Fibroblast of skin of back (primary cell): ENCODE measurements at places on chromosomes 13 and 19.

- DNase-seq: no peak
Observed at GRCh38 chr13:102236341-102236740, 165.5 kb downstream of the FGF14 start.

GRCh38 chr19:39154629-39155100 is 29.1 kb downstream of the PAK4 start:
- DNase-seq: no peak

DNA sequence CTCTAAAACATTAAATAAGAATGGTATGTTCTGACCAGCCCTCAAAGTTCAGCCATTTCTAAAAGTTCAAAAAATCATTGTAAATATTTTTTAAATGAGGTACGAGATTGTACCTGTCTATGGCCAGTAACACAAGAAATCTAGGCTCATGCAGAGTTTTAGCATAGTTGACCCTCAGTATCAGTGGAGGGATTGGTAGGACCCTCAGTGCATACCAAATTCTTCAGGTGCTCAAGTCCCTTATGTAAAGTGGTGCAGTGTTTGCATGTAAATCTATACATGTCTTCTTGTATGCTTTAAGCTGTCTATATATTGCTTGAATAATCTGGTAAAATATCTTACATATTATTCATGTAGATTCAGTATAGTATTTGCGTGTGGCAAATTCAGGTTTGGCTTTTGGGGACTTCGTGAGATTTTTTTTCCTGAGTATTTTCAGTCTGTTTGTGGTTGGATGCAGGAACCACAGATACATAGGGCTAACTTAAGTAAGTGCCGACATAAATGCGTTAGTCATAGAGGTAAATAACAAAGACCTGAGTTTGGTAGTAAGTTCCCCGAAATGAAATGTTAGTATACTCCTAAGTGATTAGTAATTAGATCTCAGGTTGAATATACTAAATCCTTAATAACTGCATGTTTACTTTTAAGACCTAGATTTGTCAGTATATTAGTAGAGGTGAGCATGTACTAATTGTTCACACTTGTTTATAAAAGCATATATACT is 7.8 kb downstream of the MIR17HG start:
- DNase-seq: no peak

DNA sequence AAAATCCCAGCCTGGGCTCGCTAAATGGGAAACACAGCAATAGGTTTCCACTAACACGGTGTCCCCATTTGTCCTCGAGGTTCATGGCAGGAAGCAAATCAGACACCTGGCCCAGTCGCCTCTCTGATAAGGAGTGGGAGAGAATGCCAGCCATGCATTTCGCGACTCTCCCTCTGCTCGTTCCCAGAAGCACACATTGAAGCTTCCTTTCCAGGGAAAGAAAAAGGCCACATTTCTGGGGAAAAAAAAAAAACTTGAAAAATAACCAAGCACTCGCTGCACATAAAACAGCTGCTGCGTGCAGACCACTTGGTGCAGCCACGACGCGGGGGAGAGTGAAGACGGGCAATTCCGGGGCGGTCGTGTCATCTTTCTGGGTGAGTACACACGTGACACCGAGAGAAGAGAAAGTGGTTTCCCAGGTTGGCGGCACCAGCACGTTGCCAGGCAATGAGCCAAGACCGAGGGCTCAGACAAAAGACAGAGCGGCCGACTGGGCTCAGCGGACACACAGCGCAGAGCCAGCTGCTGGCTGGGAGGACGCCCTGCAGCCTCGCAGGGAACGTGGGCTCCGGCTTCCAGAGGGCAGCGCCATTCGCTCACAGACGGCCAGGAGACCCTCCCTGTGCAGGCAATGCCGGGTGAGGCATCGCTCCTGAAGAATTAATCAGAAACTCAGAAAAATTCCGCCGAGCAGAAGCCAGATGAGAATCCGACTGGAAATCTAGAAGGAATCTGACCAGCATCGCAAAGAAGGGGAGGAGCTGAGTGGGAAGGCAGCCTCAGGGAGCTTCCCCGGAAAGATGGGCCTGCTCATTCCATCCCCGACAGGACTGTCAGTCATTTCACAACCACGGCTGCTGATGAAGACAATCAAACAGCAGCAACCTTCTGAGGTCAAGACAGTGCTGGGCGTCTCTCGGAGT is 83.2 kb upstream of the IRS2 start:
- DNase-seq: peak; percentile 56

DNA sequence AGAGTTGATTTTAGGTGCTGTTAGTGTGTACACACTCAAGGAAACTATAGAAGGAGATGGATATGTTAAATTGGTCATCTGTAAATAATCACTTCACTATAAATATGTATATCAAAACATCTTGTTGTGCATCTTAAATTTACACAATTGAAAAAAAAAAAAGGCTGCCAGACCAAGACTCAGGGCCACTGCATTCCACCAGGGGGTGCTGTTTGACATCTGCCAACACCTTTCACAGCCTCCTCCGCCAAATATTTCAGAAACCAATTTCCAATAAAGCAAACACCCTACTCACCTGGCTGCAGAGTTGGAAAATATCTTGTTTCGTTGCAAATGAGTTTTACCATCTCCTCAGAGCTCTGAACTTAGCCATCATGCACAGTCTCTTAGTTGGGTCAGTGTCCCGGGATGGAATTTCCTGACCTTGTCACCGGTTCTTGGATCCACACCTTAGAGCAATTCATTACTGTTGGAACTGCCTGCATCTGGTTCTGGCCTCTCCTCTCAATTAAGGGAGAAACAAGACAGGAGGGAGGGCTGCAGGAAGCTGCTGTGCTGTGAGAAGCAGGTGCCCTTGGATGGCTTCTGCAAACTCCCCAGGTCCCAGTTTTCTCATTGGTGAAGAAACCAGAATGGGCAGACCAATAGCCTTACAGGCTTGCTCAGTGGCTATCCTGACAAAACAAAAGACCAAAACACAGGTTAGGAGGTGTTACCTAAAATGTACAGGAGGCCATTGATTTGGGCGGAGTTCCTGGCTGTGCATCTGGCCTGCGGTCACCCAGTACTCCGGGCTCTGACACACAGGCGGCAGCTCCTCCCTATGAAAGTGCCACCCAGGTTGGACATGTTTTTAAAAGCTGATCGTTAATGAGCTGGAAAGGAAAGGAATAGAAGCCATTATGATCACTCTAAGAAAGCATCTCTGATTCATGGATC is 746.6 kb downstream of the UQCRFS1 start:
- peak; percentile 54 for DNase-seq

DNA sequence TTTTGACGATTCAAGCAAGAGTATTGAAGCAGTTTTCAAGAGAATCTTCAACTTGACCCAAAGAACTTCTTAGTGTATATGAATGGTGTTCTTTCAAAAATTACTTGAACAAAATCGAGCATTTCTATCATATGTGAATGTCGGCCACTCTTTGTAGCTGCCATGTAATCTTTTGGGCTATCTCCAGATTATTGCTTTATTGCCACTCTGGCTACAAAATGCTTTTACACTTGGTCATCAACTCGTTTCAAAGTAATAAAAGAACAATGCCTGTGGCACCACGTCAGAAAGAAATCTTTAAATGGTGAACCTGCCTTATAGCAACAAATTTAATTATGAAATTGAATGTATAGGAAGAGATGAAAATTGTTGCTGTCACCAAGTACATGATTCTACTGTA is 834.5 kb downstream of the GPC5 start:
- DNase-seq: no peak
